Activated T-helper 2 cell treated with anti-CD3 and anti-CD28 coated beads, Interferon-gamma antibody, Interleukin-2, Interleukin-4, amounts not matched to agents 10 μg/mL and 5 μg/mL and 100 μg/mL, durations not matched to agents 14 hours and 24 hours and 36 hours (primary cell): ENCODE measurements at places on chromosomes 3 and 15. TPM values are rescaled to one million over a fixed set of nuclear protein-coding genes. Genes with fewer than 3 reads are reported as not detected.

The ZNF197 gene
- total RNA-seq: 10.4 and 10.7 TPM in 2 replicates

DNA sequence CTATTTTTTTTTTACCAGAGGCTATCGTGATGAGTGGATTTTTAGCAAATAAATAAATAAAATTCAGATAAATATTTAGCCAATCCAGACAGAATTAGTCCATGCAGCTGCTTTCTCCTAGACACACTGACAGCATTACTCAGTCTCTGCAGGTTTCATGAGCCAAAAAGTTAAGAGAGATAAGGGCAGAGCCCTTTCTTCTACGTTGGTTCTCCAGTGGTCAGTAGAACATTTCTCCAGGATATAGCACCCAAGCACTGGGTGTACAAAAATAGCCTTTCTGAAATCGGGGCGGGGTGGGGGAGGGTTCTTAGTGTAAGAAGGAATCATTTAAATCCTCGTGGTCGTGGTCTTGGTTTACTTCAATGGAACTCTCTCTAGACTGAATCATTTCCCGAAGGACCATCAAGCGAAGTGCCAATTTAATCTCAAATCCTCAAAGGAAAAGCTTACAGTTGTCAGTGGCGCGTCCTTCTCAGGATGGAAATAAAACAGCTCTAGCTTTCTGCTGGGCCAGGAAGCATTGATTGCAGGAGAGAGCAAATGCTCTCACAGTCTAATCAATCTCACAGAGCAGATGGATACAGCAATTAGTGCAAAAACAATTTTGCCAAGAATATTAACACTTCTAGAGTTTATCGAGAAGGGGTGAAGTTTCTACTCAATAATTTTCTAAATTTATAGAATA lies 86.2 kb downstream of the SATB1 start:
- DNase-seq: no peak

The IQCF6 gene
- total RNA-seq: not detected in 2 replicates

The ARRDC4 gene
- 0.14 and 0.27 TPM in 2 replicates for total RNA-seq

The FEZF2 gene
- total RNA-seq: not detected in 2 replicates

GRCh38 chr3:54882129-54882833 lies 45.6 kb downstream of the LRTM1 start:
- DNase-seq: no peak

- no peak for DNase-seq
Observed at GRCh38 chr3:30011237-30011803, 595.1 kb upstream of the TGFBR2 start.

DNA sequence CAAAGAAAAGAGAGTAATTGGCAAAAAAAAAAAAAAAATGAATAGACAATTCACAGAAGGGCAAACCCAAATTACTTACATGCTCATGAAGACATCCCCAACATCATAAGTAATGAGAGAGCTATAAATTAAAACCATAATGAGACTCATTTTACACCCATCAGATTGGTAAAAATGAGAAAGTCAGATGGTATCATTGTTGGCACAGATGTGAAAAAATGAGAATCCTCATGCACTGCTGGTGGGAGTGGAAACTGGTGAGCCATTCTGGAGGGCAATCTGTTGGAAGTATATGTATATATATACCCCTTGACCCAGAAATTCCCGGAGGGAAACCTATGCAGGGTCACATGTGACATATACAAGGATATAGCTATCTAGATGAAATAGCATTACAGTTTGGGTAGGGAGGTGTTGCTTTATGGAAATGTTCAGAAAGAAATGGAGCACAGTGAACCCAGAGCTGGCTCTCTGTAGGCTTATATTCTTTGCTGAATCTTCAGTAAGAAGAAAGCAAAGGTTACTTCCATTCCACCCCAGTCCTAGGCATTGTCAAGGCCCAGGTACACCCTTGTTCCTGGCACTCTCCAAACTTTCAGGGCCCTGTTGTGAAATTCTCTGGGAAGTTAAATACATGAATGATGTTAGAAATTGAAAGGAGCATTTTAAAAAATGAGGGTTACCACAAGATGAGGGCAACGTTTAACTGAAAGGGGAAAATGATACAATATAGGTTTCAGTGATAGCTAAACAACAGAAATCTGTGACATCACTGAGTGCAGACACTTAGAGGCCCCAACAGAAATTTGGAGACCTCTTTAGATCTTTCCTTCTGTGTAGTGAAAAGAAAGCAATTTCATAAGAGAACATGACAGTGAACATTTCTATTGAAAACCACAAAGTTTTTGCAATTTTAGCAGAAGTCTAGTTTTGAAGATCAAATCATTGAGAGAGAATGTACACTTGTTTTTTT lies 132.7 kb upstream of the TPRG1 start:
- no peak for DNase-seq

The PLOD2 gene
- 1.1 and 2.2 TPM in 2 replicates for total RNA-seq

GRCh38 chr3:33883538-33883950 lies 85.1 kb downstream of the PDCD6IP start:
- no peak for DNase-seq

- no peak for DNase-seq
Observed at GRCh38 chr3:113140876-113141275, 70.5 kb upstream of the BOC start.

GRCh38 chr3:51304230-51304629 lies 80.9 kb upstream of the MANF start:
- no peak for DNase-seq

GRCh38 chr15:26854435-26854834 lies 12.4 kb upstream of the GABRA5 start:
- DNase-seq: no peak

The AGBL1 gene
- 0.14 and 0.18 TPM in 2 replicates for total RNA-seq

- no peak for DNase-seq
Observed at GRCh38 chr3:23567917-23568316, 237.8 kb upstream of the UBE2E1 start.

The P2RY14 gene
- 0.18 and 0.34 TPM in 2 replicates for total RNA-seq

GRCh38 chr3:41523897-41524296 lies 324.6 kb downstream of the CTNNB1 start:
- no peak for DNase-seq

DNA sequence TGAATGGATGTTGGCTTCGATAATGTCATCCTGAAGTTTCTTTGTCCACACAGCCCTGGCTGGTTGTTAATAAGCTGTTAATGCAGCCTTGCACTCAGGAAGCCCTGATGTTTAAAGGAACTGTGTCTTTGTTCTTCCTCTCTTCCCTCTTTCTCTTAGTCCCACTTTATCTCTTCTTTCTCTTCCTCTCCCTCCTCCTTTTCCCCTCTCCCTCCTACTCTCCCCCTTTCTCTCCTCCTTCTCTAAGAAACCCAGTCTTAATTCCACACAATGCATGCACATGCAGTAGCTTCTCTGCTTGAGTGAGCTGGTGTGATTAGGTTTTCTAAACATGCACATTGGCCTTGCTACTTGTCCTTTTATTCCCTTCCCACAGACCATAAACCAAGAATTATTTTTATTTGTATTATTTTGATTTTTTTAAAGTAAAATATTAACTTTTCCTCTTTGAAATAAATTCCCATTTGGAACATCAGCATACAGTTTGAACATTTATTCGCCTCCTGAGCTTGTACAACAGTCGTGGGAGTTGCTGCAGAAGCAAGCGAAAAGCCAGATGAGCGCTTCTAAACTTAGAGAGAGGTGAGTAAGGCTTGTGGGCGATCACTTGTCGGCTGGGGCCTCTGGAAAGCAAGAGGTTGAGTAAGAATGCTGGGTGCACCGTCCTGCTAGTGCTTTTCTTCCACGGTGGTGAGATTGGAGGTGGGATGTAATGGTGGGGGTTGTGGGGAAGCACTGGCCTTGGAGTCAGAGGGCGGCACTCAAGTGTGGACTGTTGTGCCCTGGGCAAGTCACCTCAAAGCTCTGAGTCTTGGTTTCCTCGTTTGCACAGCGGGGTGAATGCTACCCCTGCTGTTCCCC lies 7.2 kb downstream of the GHRL start:
- DNase-seq: no peak
